ENCODE measurements at places on chromosomes 11 and 22.

DNA sequence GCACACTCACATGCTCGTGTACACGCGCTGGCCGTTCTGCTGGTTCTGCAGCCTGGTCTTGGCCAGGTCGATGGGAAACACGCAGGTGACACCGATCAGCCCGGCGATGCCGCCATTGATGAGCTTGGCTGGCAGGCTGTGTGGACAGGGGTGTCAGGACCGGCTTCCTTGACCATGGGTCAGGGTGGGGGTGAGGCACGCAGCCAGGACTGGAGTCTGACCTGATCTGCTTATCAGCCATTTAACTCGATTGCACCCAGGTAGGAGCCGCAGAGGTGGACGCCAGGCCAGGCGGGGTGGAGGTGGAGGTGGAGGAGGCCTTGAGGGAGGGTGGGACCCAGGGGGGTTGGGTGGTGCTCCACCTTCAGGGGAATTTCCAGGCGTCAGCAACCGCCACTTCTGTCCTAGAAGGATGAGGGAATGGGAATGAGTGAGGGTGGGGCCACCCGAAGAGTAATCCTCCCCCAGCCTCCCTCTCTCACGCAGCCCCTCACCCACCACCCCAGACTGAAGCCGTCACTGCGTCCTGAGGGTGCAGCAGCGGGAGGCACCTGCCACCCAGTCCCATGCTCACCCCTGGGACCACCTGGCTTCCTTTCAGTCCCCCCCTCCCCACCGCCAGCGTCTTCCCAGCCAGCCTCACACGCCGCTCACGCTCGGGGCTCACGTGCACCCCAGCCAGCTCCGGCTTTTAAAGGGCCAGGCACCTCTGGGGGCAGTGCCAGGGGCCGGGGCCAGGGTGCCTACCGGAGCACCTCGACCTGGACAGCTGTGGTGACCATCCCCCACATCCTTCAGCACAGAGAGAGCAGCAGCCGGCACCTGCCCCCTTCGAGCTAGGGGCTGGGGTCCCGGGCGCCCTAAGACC lies 3.1 kb downstream of the SLC25A22 start:
- DNase-seq = no peak

GRCh38 chr11:116800610-116801009 lies 8.9 kb upstream of the APOA5 start:
- DNase-seq = no peak

- no peak for DNase-seq
These were observed 106.3 kb downstream of the MPPED2 start for GRCh38 chr11:30479899-30480298.

GRCh38 chr22:45208993-45209838 lies 31.5 kb downstream of the KIAA0930 start:
- no peak for DNase-seq

GRCh38 chr11:9219572-9219971 lies 45.6 kb downstream of the DENND5A start:
- DNase-seq = no peak

- DNase-seq = no peak
These were observed at the start of gene OOSP2 for GRCh38 chr11:60040109-60040508. TSS of gene OOSP2 (plus strand) at chr11:60040409. CDS start at chr11:60040460, 51 bp downstream.

GRCh38 chr11:69199583-69200315 lies 44.0 kb downstream of the SMIM38 start:
- DNase-seq = no peak

DNA sequence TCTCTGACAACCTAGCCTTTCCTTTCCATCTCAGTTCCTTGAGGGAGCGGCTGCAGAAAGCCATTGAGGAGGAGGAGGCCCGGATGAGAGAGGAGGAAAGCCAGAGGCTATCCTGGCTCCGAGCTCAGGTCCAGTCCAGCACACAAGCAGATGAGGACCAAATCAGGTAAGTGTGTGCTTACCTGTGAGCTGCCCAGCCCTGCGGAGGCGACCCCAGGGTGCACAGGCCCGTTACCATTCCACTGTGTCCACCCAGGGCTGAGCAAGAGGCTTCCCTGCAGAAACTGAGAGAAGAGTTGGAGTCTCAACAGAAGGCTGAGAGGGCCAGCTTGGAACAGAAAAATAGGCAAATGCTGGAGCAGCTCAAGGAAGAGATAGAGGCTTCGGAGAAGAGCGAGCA lies 63.1 kb downstream of the CEP164 start:
- DNase-seq = no peak

- no peak for DNase-seq
These were observed 16.3 kb upstream of the C11orf87 start for GRCh38 chr11:109405671-109406070.

DNA sequence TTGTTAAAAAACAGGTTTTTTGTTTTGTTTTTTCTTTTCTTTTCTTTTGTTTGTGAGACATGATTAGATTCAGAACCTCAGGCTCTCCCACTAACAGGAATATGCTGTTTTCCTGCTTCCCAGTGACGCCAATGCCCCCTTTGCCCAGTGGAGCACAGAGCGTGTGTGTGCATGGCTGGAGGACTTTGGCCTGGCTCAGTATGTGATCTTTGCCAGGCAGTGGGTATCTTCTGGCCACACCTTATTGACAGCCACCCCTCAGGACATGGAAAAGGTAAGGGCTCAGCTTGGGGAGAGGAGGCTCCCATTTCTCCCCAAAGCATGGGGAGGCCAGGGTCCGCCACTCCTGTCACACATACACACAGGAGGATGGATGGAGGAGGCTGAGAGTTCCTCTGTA lies 25.0 kb downstream of the CYB5R2 start:
- DNase-seq = no peak

- no peak for DNase-seq
These were observed 14.5 kb downstream of the ACP2 start for GRCh38 chr11:47233989-47234668.

GRCh38 chr11:15972838-15973237 lies 383.5 kb downstream of the SOX6 start:
- DNase-seq = no peak

DNA sequence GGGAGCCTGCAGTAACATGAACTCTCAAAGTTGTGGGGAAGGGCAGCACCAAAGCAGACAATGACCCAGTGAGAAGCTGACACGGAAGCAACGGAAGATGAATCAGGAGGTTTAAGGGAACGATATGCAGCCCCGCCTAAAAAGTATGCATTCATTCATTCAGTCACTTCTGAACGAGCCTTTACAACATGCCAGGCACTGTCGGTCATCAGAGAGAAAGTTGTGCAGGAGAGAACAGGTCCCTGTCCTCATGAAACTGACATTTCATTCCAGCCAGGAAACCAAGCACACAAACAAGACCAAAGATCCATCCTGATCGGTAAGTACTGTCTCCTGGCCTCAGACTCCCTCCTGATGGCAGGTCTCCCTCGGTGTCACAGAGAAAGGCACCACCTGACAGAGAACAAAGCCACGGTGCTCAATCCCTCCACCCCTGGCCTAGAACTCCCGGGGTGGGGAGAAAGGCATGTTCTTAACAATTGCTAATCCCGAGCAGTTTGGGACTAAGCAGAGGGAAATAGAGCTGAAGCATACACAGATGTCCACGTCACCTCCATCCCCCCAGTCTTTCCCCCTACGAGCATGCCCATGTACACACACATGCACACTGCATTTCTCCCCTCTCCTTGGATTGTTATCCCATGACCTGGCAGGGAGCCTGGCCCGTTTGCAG lies 49.3 kb downstream of the LRFN4 start:
- no peak for DNase-seq

DNA sequence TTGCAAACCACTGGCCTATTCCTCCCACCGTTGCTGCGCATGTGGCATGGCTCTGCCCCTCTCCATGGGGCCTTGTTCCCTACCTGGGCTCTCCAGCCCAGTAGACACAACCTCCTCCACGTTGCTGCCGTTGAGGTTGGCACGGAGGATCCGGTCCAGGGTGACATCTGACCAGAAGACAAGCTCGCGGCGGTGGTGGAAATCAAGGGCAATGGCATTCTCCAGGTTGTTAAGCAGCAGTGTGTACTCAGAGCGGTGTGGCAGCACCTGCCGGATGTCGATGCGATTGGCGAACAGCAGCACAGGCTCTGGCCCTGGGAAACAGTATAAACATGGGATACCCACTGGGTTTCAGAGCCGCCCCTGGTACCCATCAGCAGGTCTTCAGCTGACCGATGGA lies 23.8 kb downstream of the LRP4 start:
- DNase-seq = no peak

DNA sequence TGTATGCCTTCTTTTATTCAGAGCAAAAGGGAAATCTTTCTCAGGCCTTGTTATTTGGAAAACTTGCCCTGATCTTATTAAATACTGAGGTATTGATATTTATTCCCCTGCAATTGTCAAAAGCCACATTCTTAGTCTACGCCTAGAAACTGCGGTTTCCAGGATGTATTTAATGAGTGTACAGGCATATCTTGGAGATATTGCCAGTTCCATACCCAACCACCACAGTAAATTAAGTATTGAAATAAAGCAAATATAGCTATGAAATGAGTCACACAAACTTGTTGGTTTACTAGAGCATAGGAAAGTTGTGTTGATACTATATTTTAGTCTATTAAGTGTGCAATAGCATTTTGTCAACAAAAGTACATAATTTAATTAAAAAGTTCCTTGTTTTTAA lies 152.7 kb upstream of the CCDC179 start:
- DNase-seq = no peak

DNA sequence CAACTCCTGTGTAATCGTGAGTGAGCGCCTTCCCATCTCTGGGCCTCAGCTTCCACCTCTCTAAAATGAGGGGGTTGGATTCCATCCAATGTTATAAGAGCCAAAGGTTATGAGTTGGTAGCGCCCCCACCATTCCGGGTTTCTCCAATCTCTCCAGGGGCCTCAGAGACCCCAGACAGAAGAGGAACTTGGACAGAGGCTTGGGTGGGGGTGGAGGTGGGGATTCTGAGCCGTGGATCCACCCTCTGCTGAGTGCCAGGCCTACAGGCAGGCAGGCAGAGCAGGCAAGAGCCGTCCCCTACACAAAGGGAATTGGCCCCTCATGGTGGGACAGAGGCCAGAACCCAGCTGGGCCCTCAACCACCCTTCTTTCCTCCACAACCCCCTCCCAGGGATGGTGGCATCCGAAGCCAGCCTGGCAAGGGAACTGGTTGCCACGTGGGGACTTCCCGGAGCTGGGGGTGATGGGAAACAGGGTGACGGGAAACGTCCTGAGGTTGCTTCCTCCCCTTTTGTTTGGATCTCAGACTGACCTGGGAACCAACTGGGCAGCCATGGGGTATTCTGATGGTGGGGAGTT lies 31.8 kb downstream of the TXN2 start:
- no peak for DNase-seq

- DNase-seq = peak; percentile 34
These were observed 643 bp downstream of the TIGD3 start for GRCh38 chr11:65355013-65355775.

DNA sequence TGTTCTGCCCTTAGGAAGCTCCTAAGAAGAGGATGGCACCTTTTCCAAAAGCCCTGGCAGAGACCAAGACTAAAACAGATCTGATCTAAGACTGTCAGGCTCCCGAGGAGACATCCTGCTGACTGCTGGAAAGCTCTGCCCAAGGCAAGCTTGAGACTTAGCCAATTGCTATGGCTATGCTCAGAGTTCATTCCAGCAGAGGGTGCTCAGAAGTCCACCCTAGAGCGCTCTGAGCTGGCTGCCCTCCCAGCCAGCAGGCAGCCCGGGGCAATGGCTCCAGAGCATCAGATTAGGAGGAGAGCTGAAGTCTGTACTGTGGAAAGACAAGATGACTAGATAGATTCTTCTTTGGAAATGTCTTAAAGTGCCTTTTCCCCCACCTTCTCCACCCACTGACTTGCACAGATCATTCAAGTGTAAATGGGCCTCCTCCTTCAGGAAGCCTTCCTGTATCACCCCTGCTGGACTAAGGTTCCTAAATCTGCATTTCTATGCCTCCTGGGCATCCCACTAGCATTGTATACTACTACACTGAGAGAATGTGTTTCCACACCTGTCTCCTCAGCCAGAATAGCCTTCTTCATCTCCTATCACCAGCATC lies 23.4 kb downstream of the LRRC55 start:
- DNase-seq = no peak

- DNase-seq = no peak
These were observed 988.1 kb downstream of the NTM start for GRCh38 chr11:132358573-132358953.

DNA sequence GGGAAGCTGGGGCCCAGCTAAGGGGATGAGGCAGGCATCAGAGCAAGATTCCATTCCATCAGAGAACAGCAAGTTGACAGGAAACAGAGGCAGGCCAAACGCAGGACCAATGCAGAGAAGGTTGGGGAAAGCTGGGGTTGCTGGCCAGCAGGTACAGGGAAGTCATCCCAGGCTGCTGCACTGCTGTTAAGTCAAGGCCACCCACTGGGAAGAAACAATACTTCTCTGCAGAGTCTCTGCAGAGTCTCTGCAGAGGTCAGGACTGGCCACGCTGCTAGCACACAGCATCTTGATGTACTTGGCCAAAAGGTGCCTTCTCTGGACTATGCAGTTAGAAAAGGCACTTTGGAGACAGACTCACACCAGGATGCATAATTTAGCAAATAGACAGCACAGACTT lies 68.5 kb upstream of the CSNK2A3 start:
- DNase-seq = no peak

GRCh38 chr22:17960695-17961445 lies 63.5 kb downstream of the MICAL3 start:
- no peak for DNase-seq

Measured in stimulated activated CD4-positive, alpha-beta T cell treated with anti-CD3 and anti-CD28 coated beads, Interleukin-1b, Interleukin-23, amount 100 ng/mL, for 1 hour (primary cell).